T-helper 1 cell (primary cell): ENCODE measurements at places on chromosomes 11 and 22.

- no peak for DNase-seq
Observed at GRCh38 chr11:1939006-1939625, 8.0 kb upstream of the MRPL23 start.

DNA sequence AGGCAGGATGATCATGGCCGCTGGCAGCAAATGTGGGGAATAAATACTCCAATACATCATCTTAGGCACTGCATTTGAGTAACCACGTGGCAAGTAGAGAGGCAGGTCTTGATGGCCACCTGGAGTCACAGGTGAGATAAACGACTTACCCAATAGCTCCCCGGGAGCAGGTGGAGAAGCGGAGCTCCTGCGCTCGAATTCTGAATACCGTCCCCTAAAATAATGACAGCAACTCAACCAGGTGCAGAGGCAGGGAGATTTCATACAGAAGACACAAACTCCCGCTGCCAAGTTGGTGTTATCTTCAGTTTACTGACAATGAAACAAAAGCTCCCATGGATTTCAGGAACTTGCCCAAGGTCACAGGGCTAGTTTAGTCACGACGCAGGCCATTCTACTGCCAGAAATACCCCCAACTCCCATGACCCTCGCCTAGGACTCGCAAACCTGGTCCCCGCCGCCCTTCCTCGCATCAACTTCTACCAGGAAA lies 437 bp downstream of the SLC43A3 start:
- peak; percentile 11 for DNase-seq

GRCh38 chr22:41524809-41525449 lies 19.3 kb downstream of the POLR3H start:
- DNase-seq, result peak; percentile 54

GRCh38 chr11:115226556-115226955 lies 277.7 kb downstream of the CADM1 start:
- DNase-seq, result no peak

DNA sequence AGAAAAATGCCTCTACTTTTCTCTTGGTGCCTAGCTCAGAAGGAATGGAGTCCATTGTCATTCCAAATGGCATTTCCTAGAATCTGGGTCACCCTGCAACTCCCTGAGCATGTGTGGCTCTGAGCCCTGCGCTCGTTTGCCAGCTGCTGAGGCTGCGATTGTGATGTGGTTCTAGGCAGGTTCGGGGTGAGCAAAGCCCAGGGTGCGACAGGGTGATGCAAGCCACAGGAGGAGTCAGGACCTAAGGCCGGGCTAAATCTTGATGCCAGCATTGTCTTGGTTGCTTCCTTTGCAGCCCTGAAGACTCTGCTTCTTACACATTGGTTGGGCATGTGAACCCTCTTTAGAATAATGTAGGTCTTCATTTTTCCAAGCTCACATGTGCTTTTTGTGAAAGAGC lies 131.0 kb downstream of the MORC2 start:
- DNase-seq, result no peak

DNA sequence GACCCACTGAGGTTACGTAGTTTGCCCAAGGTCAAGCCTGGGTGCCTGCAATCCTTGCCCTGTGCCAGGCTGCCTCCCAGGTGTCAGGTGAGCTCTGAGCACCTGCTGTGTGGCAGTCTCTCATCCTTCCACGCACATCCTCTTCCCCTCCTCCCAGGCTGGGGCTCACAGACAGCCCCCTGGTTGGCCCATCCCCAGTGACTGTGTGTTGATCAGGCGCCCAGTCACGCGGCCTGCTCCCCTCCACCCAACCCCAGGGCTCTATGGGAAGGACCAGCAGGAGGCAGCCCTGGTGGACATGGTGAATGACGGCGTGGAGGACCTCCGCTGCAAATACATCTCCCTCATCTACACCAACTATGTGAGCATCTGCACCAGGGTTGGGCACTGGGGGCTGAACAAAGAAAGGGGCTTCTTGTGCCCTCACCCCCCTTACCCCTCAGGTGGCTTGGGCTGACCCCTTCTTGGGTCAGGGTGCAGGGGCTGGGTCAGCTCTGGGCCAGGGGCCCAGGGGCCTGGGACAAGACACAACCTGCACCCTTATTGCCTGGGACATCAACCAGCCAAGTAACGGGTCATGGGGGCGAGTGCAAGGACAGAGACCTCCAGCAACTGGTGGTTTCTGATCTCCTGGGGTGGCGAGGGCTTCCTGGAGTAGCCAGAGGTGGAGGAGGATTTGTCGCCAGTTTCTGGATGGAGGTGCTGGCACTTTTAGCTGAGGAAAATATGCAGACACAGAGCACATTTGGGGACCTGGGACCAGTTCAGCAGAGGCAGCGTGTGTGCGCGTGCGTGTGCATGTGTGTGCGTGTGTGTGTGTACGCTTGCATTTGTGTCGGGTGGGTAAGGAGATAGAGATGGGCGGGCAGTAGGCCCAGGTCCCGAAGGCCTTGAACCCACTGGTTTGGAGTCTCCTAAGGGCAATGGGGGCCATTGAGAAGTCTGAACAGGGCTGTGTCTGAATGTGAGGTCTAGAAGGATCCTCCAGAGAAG lies 1.6 kb downstream of the GSTP1 start:
- no peak for DNase-seq

- no peak for DNase-seq
Observed at GRCh38 chr11:115112754-115113153, 391.5 kb downstream of the CADM1 start.

- no peak for DNase-seq
Observed at GRCh38 chr11:119359365-119360214, 13.1 kb upstream of the MFRP start.

GRCh38 chr11:92929246-92929645 lies 40.2 kb upstream of the MTNR1B start:
- DNase-seq, result no peak

GRCh38 chr11:67617243-67617953 lies 10.7 kb downstream of the NDUFV1 start:
- no peak for DNase-seq

- DNase-seq, result no peak
Observed at GRCh38 chr11:91972665-91973266, 251.9 kb upstream of the FAT3 start.

GRCh38 chr11:44680982-44681597 lies 45.7 kb upstream of the TSPAN18 start:
- DNase-seq, result peak; percentile 25

DNA sequence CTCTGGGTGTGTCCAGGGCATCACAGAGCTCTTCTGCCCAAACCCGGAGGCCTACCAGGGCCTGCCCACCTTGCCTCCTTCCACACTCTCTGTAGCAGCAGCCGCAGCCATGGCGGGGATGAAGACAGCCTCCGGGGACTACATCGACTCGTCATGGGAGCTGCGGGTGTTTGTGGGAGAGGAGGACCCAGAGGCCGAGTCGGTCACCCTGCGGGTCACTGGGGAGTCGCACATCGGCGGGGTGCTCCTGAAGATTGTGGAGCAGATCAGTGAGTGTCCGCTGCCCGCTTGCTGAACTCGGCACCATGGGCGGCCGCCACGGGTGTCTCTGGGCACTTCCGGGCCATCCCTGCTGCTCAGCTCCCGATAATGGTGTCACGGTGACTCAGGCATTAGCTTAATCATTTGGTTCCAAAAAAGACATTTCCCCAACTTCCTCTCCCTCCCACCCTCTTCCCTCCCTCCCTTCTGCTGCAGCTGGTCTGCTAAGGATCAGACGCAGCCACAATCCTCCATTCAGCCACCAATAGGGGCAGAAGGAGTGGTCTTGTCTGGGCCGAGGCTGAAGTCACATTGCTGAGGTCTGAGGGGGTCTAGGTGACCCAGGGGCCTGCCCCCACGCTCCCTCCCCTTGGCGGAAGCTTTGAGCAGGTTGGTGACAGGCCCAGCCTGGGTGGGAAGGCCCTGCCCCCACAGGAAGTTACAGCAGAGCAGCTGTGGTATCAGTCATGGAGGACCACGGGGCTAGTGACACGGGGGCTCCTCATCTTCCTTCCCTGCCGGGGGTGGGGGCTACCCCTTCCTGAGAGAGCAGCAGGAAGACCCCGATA lies 950 bp downstream of the FERMT3 start:
- DNase-seq, result peak; percentile 45

DNA sequence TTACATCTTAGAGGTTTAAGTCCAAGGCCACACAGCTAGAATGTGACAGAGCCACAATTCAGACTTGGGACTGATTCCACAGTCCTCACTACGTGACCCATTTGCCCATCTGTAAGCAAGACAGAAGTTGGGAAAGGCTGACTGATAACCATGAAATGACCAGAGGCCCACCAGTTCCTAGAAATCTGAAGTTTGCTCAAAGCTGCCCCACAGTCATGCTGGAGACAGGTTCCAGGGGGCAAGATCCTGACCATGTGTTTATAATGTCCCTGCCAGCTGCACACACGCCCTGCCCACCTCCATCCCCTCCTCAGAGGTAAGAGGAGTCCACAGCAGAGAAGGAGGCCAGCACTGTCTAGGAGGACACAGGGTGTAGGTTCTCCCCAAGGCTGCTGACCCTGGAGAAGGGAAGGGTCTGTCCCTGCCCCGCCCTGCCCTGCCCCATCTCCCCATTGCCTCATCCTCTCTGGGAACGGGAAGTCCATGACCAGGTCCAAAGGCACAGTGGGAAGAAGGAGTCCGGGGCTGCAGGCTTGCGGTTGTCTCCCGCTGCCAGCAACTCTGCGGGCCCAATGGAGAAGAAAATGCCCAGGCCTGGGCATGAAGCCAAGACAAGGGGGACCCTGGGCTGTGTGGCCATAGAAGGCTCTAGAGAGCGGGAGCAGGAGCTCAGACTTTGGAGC lies 11.9 kb upstream of the OAF start:
- no peak for DNase-seq

DNA sequence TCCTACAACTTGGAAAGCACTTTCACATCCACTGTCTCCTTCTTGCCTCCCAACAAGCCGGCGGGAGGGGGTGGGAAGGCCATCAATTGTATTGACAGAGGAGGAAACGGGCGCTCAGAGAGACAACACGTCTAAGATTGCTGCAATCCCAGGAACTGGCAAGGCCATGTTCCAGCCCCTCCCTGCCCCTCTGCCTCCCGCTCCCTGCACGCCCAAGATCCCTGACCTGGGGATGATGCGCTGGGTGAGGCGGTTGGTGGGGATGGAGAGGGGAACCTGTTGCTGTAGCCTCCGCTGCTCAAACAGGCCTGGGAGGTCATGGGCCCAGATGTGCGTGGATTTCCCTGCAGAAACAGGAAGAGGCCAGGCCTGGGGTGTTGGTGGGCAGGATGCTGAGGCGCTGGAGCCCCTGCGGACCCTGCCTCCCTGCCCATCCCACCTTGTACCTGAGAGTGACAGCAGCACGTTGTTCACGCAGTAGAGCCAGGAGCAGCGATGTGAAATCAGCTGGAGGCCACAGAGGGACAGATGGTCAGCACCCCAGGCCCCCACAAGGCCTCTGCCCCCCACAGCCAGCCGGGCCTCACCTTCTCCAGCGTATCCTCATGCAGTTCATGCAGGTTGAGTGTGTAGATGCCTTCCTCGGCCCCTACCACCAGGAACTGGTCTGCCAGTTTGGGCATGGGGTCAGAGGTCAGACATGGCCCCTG lies 6.8 kb downstream of the MAP4K2 start:
- no peak for DNase-seq

- DNase-seq, result no peak
Observed at GRCh38 chr11:130403271-130403804, 25.1 kb downstream of the ADAMTS8 start.

DNA sequence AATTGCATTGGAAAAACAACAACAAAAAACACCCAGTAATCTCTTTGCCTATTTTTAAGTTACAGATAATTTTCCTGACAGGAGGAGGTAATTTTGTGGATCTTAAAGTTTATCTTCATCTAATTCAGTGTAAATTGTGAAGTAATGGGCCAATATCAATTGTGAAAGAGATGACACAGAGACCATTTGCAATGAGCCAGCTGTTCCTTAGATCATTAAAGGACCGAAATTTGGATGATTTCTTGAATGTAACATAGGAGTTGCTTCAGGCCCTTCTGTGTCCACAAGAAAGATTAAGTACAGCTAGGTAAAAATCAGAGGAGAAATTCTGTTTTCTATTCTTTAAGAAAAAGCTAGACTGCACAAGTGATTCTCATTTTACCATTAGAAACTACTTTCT lies 718.5 kb upstream of the ANO3 start:
- DNase-seq, result no peak
